ENCODE measurements at places on chromosomes 13 and 19.

DNA sequence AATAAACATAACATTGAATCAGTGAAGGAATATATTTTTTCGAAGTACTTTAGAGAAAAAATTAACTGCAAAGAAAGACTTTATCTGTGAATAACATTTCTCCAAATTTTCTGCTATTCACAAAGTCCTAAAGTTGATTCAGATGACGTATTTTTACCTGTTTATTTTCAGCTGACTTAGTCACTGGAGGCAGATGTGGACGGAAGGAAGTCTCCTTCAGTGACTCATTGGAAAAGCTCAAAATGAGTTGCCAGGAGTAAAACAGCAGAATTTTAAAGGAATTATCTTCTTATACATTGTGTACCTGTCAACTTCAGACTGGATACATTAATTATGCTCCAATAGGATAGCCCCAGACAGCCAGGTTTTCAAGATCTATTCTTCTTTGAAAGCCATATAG, 679.3 kb upstream of the GPC6 start:
- no peak for DNase-seq

GRCh38 chr13:20190076-20190475, 2.7 kb downstream of the GJB2 start:
- no peak for DNase-seq

- no peak for DNase-seq
These were observed 1399.8 kb upstream of the SLC10A2 start for GRCh38 chr13:104466016-104466415.

DNA sequence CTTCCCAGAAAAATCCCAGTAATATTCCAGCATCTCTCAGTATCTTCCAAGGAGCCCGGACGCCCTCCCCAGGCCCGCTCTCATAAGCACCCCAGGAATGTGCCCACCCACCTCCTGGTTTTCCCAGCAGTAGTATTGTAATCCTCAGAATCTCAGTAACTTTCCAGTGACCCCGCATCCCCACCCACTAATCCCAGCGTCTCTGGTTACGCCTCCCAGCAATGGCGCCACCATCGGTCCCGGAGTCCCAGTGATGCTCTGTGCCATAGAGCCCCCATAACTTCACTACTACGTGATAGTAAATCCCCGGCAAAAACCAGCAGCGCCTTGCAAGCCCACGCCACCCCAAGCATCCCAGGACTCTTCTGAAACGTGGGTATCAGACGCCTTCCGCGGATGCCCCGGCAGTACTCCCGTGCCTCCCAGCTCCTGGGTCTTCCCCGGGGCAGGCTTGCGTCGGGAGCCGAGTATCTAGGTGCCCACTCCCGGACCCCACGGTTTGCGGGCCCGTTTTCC, 928 bp upstream of the PNPLA6 start:
- DNase-seq: no peak

DNA sequence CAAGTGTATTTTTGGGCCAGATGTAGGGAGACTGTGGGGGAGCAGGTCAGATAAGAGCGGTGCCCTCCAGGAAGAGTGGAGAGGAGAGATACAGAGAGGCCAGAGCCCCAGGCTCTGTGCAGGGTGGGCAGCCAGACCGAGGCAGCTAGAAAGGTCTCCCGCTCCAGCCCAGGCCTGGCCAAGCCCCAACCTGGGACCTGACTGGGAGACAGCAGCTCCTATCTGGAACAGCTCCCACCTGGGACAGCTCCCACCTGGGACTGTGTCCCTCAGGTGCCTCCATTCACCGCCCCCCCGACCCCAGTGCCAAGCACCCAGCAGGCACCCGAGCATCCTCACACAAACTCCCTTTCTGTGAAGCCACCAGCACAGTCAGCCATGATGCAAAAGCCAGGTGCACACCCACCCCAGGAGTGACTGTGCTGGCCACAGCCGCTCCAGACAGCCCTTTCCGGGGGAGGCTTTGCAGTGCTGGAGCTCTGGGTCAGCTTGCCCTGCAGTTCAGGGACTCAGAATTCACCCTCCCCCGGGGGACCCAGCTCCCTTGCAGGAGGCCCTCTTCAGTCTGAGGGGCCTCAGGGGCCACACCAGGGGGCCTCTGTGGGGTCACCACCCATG, 2.1 kb upstream of the GRTP1 start:
- DNase-seq: no peak

- no peak for DNase-seq
These were observed 6.0 kb downstream of the ERVV-1 start for GRCh38 chr19:53019684-53020083.

DNA sequence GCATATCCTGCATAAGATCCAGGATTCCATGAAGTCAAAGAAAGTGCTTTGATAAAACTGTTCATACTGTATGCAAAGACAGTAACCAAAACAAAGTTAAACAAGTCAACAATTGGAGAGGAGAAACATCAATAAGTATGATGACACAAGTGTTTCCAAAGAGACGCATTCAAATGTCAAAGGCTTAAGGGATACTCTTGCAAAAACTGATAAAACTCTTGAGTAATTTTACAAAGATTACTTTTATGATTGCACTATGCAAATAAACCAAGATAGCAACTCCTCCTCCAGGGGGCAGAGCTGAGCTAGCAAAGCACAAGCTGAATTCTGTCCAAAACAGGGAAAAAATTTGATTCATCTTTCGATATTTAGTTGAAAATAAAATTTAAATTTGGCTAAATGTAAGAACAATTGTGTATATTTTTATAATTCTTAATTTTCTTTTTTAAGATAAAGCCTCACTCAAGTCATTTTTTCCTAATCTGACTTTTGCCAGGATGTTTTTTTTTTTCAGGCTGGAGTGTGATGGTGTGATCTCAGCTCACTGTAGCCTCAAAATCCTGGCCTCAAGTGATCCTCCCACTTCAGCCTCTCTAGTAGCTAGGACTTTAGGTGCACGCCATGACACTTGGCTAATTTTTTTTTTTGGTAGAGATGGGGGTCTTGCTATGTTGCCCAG, 84.0 kb downstream of the MZT1 start:
- no peak for DNase-seq

DNA sequence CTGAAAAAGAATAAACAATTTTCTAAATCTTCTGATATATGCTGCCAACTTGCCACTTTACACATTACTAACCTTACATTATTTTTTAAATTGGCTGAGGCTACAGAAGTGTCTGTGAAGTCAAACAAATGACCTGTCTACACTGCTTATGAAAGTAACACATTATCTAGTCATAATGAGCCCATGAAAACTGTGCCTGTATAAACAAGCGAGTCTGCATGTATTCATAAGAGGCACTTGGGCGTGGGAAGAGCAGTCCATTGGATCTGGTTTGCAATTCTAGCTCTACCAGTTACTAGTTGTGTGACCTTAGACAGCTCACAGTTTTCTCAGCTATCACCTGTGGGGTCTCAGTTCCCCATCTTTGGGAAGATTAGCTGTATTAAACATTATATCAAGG, 3.1 kb downstream of the VPS36 start:
- no peak for DNase-seq

- no peak for DNase-seq
These were observed 427.2 kb downstream of the COG6 start for GRCh38 chr13:40082639-40083038.

- no peak for DNase-seq
These were observed 86.8 kb downstream of the TM9SF2 start for GRCh38 chr13:99587893-99588606.

GRCh38 chr19:4393947-4394590, 6.3 kb downstream of the SH3GL1 start:
- DNase-seq: no peak

DNA sequence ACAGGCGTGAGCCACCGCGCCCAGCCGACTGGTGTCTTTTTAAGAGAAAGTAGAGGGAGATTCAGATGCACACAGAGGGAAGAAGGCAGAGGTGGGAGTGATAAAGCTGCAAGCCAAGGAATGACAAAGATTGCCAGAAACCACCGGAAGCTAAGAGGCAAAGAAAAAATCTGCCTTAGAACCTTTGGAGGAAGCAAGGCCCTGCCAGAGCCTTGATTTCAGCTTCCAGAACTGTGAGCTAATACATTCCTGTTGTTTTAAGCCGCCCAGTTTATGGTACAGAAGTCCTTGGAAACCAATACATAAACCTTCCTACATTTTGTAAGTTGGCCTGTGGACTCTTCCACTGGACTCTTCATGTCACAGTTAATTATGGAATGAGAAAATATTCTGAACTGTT, 71.7 kb upstream of the SOX21 start:
- no peak for DNase-seq

GRCh38 chr19:41795031-41795461, 1.3 kb upstream of the CEACAM3 start:
- peak; percentile 41 for DNase-seq

- DNase-seq: no peak
These were observed 40.9 kb downstream of the DEDD2 start for GRCh38 chr19:42176649-42176989.

- no peak for DNase-seq
These were observed 5.5 kb downstream of the HRC start for GRCh38 chr19:49149652-49150105.

GRCh38 chr13:22451327-22451741, 729.4 kb upstream of the SGCG start:
- no peak for DNase-seq

DNA sequence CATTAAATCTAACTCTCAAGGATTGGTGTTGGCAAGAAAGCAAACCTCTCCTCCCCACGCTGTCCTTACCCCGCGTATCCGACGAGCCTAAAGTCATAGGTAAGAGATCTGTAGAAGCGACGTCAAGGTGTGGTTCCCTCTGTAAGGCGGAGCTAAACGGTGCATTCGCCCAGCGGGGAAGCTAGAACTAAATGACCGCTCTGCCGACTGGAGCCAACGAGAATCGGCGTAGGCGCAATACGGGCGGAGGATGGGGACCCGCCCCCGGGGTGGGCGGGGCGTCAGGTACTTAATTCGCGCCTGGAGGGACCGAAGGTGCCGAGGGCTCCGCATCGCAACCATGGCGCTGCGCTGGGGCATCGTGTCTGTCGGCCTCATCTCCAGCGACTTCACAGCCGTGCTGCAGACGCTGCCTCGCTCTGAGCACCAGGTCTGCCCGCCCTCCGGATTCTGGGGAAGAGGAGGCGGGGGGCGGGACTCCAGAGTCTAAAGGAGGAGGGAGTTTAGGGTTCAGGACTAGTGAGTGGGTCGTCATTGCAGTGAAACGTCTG, at the start of gene DHDH:
Gene DHDH (plus strand): TSS at position 318 of the 551 bp plus-strand sequence. CDS start 23 bp downstream, at position 341.
- peak; percentile 78 for DNase-seq

DNA sequence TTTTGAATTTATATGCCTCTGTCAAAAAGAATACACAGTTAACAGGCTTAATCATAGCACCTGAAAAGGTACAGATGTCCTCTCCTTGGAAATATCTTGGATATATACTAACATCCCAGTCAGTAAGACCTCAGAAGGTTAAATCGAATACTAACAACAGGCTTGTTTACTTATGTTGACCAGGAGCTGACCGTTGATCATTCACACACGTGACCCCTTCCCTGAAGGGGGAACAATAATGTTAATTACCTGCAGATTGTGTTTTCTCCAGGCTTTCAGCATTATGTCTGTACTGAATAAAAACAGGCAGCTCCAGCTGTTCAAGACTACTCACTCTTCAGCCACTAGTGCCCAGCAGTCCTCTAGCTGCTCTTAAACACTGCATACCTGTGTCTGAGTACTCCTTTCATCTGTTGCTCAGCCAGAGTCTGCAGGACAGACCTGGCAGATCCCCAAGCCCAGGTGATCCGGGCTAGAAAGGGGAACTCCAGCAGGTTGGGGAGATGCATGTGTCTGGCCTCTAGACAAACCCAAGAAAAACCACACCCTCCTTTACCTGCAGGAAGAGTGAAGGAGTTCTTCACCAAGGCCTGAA, 163.9 kb downstream of the RNF17 start:
- DNase-seq: no peak

DNA sequence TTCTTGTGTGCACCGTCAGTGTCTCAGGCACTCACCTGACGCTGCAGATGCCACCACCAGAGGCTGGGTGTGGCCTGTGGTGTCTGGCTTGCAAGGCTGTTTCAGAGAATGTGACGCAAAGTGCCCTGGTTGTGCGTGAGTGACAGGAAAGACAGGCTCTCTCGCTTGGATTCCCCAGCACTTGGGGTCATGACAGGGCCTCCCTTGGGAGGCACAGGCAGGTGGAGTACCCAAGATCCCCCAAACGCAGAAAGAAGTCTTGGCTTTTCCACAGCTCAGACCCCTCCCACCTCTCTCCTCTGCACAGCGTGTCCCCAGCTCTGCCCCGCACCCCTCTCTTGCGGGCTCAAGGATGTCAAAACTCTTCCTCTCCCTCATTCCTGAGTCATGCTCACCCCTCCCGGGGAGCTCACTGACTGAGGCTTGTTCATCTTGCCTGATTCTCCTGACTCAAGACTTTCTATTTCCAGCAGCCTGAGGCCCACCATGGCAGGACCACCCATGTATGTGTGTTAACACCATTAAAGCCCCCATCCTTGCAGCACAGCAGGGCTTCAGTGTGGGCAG, 21.0 kb downstream of the DHX34 start:
- no peak for DNase-seq

DNA sequence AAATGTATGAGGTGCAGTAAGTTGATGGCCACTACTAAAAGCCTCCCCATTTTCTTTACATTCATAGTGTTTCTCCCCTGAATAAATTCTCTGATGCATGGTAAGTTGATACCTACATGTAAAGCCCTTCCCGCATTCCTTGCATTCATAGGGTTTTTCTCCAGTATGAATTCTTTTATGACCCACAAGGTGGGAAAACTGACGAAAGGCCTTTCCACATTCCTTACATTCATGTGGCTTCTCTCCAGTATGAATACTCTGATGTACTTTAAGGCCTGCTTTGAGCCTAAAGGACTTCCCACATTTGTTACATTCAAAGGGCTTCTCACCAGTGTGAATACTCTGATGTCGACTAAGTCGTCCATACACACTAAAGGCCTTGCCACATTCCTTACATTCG, 20.5 kb downstream of the ZNF607 start:
- DNase-seq: no peak

DNA sequence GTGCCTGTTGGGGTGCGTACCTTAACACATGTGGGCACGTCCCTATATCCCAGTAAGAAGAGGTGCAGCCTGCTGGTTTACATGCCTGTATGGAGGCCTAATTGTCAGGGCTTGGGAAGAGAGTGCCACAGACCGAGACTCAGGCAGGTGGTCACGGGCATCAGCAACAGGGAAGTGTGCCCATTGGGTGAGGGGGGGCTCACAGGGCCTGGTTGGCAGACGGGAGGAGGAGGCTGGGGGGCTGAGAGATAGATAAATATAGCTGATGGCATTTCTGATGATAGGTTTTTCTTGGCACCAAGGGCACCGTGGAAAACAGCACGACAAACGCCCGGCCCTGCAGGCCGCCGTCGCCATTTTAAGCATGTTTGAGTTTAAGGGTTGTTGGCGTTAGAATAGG, 37.6 kb downstream of the NFIX start:
- DNase-seq: no peak

GRCh38 chr13:20960663-20961309, 58.2 kb upstream of the XPO4 start:
- no peak for DNase-seq

All from activated T-helper 1 cell treated with anti-CD3 and anti-CD28 coated beads, Interleukin-2, amount 50 U/mL, for 16 hours (primary cell).